ENCODE measurements at places on chromosomes 6 and 20.
A peak's percentile ranks its signal among the peaks of the same experiment; 100 is the strongest.

GRCh38 chr6:15404685-15404980 is 158.8 kb downstream of the JARID2 start:
- no peak for DNase-seq

DNA sequence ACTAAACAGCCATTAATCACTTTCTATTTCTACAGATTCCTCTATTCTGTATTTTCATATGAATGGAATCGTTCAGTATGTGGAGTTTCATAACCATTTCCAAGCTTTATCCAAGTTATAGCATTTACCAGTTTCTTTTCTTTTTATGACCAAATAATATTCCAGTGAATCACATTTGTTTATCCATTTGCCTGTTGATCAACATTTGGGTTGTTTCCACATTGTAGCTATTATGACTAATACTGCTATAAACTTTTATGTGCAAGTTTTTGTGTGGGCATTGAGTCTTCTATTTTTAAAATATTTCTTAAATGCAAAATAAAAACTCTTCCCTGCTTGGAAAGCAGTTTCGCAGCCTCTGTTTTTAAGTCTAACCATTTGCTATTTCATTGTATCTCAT is 336.4 kb upstream of the OPRM1 start:
- no peak for DNase-seq

DNA sequence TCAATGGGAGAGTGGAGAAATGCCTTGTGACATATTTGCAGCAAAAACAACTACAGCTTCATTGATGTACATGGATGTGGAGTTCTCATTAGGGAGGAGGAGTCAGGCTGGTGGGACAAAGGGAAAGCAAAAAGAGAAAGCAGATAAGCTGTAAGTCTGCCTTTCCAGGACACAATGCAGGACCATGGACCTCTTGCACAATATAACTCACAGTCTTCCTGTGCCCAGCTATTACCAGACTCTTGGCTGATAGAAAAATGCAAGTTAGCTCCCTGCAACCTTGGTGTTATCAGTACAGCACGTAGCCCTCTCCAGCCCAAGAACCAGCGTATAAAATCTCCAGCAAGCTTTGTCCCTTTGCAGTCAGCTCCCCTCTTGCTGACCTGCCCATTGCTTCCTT is 232.3 kb downstream of the NFATC2 start:
- no peak for DNase-seq

- no peak for DNase-seq
Measured at GRCh38 chr6:43810965-43811732, 41.1 kb downstream of the VEGFA start.

- no peak for DNase-seq
Measured at GRCh38 chr6:21872749-21873148, 279.2 kb downstream of the SOX4 start.

DNA sequence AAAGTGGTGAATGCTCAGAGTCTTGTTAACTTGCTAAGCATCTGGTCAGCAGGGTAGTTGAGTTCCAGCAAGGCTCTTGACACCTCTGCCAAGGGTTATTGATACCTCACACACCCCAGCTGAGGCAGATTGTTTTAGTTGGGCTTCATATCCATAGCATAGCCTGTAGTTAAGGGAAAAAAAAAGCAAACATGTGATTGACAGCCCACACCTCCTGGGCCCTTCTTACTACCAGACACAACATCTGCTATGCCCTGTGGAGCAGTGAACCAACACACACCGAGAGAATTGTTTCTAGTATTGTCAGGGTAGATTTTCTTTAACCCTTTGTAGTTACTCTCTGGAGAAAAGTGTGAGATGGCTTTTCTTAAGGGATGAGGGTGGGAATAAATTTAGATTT is 697.0 kb upstream of the POU3F2 start:
- no peak for DNase-seq

- no peak for DNase-seq
Measured at GRCh38 chr6:35203152-35203670, 10.5 kb upstream of the SCUBE3 start.

GRCh38 chr6:39755231-39755630 is 30.0 kb upstream of the KIF6 start:
- DNase-seq = no peak

DNA sequence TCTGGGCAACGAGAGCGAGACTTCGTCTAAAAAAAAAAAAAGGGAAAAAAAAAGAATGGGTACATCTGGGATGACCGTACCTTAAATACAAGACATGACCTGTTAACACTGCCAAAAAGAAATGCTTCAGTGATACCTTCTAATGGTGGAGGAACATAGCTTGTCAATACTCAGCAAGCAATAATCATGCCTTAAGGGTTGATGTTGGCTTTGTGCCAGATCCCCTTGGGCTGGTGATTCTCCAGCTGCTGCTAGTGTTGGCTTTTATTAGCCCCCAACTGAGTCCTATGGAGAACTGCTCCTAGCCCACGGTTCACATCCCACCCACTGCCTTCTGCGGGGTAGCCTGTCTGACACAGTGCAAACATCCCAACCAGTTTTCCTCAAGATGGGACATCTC is 134.9 kb downstream of the PLCB1 start:
- DNase-seq = no peak

- no peak for DNase-seq
Measured at GRCh38 chr6:19712012-19712688, 125.0 kb upstream of the ID4 start.

DNA sequence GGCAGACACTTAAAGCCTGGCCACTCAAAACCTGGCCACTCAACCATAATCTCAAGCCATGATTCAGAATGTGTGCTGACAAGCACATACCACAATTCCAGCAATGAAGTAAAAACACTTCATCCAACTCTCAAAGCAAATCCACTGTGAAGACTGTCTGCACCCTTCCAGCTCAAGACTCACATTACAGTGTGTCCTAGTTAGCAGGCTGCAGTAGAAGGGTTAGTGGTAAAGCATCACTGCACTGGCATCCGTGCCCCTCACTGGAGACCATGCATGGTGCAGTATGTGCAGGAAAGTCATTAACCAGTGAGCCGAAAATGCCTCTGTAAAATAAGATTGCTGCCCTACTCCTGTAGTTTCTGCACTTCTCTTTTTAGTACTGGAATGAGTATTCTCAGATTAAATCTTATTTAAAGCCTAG is 43.4 kb downstream of the SLC23A2 start:
- DNase-seq = no peak

GRCh38 chr6:134077301-134077700 is 24.9 kb upstream of the SLC2A12 start:
- no peak for DNase-seq

DNA sequence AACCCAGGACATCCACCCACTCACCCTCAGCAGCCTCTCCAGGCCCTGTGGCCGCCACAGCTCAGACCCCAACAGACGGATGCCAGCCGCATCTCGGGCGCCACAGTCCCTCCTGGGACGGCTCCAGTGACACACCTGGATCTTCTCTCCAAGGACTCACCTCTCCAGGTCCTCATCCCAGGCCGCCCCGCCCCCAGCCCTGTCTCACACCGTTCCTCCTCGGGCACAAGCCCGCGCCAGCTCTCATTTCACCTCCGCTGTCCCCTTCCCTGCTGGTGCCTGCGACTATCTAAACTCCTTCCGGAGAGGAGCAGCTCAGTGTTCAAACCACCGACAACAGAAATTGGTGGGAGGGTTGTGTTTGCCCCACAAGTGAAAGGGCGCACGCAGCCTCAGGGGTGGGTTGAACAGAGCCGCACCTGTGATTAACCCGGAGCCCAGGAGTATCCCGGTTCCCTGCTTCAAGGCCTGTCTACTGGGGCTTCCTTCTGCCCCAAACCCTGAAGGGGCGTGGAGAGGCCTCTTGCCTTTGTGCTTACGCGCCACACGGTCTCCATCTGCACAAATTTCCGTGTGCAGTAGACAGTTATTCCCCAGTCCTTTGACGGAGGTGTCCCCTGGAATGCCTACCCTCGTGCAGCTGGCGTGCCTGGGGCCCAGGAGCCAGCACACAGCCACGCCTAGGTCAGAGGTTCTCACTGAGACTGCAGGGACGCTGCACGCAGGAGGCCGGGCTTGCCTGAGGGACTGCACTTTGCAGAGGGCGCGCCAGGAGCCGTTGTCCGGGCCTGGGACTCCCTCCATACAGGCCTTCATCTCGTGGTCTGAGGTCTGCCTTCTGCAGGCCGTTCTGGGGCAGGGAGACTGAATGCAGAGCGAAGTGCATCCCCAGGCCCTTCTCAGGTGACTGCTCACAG is 232.7 kb downstream of the DLL1 start:
- peak; percentile 34 for DNase-seq

- no peak for DNase-seq
Measured at GRCh38 chr6:51387907-51388306, 569.2 kb downstream of the TFAP2B start.

- no peak for DNase-seq
Measured at GRCh38 chr6:117534974-117535373, 52.5 kb downstream of the DCBLD1 start.

DNA sequence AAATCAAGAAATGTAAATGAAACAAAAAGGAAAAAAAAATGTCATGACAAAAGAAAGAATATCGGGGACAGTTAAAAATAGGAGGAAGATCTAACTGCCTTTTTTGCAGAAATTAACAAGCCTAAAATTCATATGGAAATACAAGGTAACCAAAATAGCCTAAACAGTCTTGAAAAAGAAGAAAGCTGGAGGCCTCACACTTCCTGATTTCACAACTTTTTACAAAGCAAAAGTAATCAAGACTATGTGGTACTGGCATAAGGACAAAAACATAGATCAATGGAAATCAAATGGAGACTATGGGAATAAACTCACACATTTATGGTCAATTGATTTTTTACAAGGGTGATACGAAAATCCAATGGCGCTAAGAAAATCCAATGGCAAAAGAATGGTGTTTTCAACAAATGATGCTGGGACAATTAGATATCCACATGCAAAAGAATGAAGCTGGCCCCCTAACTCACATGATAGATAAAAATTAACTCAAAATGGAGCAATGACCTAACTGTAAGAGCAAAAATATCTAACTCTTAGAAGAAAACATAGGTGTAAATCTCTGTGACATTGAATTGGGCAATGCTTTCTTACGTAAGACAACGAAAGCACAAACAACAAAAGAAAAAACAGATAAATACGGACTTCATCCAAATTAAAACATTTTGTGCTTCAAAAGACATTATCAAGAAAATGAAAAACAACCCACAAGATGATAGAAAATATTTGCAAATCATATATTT is 24.5 kb downstream of the MAP3K5 start:
- no peak for DNase-seq

DNA sequence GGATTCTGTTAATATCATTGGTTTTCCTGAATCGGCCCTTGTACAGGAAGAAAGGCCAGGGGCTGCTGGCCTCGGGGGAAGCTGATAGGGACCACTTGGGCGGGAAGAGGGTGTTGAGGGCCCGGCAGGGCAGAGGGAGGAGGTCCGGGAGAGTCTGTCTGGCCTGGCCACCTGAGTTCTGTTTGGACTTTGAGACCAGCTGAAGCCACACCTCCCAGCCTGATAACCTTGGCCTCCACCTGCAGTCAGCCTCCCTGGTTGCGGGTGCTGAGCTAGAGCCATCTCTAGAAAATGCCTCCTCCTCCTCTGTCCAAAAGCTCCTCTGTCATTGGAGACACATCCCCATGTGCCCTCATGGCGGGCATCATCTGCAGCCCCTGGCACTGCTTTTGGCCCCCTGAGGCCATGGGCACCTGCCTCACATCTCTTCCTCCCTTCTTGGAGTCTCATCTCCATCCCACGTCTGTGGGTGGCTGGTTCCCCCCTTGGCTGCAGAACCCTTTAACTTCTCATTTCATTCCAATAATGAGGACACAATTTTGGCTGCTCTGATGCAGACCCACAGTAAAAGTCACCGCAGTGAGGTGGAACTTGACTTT is 16.6 kb downstream of the APCDD1L start:
- DNase-seq = no peak

- peak; percentile 35 for DNase-seq
Measured at GRCh38 chr20:62050166-62051120, 15.2 kb downstream of the TAF4 start.

DNA sequence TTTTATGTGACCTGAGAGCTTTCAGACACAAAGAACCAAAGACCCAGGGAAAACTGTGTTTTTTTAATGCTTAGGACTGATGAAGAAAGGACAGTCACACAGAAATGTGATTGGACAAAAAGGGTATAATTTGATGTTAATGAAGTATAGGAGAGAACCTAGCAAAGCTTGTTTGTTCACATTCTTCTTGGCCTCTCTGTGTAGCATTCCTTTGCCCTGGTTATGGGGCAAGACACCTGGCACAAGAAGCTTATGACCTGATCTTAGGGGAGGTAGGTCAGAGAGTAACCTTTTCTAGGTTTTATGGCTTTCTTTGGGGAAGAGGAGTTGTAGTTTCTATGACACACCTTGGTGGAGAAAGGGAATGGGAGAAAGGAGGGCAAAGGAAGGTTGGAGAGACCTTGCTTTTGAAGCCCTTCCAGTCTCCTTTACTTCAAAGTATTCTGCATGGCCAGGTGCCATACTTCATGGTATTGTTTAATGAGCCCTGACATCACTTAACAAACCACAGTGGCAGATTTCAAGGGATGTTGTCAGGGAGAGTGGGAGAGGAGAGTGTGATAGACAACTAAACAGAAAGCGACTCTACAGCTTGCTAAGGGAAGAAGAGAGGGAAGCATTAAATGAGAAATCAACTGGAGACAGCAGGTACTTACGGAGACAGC is 701.8 kb upstream of the FLRT3 start:
- no peak for DNase-seq

GRCh38 chr6:114194362-114195026 is 148.3 kb downstream of the HS3ST5 start:
- no peak for DNase-seq

GRCh38 chr6:51396583-51396982 is 577.9 kb downstream of the TFAP2B start:
- DNase-seq = no peak

GRCh38 chr20:8331740-8332412 is 199.8 kb downstream of the PLCB1 start:
- no peak for DNase-seq

DNA sequence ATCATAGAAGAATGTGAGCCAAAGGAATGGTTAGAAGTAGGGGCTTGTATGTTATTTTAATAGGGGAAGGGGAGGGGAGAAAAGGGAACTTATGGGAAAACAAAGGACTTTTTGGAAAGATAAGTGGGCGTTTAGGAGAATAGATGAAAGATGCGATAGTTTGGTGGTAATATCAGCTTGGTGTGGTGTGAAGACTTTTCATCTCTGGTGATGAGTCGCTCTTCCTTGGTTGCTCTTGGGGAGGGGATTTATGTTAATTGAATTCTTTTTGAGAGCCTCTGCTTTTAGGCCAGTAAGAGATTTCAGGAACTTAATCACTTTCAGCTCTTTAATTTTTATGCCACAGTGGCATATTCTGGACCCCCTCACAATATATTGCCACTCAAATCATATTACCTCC is 10.8 kb downstream of the HECA start:
- DNase-seq = no peak
